ENCODE measurements at places on chromosomes 1 and 21. TPM values are rescaled to one million over a fixed set of nuclear protein-coding genes. Genes with fewer than 3 reads are reported as not detected.

HTR1D gene
- 3.4 TPM for total RNA-seq

TOMM40L gene
- 9.7 TPM for total RNA-seq

TMEM51 gene
- total RNA-seq: 46.2 TPM

MATN1 gene
- not detected for total RNA-seq

RCAN3 gene
- 7.4 TPM for total RNA-seq

DNA sequence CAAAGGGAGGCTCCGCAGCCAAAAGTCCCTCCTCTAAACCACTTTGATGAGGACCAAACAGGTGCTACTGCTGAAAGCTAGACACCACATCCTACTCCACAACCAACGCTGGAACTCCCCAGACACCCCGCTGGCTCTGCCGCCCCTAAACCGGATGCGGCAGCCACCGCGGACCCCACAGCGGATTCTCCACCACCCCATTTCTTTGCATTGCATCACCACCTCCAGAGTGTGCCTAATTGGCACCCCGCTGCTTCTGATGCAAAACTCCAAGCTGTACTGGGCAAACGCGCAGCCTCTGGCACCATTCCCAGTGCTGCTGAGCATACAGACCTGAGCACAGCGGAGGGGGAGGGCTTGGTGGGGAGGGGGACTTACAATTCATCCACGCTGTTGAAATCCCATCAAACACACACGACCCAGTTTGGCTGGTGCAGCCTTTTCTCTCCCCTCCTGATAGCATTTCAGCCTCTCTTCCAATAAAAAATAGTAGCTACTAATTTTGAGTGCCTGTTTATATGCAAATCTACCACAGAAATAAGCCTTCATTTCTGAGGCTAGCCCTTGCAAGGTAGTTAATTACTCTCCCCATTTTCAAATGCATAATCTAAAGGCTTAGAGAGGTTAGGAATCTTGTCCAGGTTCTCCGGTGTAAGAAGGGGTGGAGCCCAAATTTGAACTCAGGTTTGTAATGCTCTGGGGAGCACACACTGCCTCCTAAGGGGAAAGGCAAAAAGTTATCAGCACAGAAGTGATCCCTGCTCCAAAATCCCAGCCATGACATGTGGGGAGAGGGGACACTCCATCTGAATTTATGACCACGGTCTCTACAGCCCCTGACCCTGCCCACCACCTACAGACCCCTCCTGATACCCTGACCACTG, 12.2 kb upstream of the RGS16 start:
- DNase-seq: no peak

DNA sequence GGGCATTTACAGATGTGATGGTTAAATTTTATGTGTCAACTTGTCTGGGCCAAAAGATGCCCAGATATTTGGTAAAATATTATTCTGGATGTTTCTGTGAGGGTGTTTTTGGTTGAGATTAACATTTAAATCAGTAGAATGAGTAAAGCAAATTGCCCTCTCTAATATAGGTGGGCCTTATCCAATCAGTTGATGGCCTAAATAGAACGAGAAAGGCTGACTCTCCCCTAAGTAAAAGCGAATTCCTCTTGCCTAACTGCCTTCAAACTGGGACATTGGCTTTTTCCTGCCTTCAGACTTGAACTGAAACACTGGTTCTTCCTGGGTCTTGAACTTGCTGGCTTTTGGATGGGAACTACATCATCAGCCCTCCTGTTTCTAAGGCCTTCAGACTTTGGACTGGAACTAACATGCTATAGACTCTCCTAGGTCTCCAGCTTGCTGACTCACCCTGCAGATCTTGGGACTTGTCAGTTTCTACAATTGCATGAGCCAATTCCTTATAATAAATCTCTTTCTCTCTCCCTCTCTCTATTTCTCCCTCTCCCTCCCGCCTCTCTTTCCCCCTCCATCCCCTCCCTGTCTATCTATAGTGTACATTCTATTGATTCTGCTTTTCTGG, 10.2 kb upstream of the NAV1 start:
- DNase-seq: no peak

DNA sequence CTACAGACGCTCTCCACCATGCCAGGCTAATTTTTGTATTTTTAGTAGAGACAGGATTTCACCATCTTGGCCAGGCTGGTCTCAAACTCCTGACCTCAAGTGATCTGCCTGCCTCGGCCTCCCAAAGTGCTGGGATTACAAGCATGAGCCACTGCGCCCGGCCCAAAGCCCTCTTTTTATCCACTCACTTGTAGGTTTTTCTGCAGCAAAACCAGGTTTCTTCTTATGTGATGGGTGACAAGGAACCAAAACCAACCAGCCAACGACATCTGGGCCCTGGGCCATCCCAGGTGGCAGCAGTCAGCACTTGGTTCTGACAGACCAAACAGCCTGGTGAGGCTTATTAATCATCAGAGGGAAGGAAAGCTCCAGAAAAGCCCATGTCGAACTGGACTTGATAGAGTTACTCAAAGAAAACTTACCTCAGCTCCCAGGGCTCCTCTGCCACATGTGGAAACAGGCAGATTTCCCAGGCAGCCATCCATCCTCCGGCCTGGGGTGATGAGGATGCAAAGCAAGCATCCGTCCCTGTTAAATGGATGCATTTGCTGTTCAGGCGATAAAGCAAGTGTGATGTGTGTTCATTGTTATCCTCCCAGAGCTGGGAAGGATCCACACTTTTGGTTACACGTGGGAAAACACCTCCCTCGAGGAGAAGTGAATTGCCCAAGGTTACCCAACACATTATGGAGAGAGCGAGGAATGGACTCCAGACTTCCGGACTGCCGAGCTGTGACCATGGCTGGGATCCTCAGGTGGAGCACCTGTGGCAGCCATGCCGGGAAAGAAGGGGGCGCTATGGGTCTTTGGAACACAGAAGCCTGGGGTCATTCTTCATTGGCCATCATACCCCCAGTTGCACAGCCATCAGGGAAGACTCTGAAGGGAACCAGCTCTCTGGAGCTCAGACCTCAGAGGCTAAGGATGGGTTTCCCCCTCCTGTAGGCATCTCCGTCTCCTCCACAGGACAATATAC, 118.8 kb downstream of the HUNK start:
- DNase-seq: no peak

GRCh38 chr1:151372058-151372934, at the start of gene SELENBP1:
Gene SELENBP1 (minus strand): TSS chr1:151372705. CDS start chr1:151372641, 64 bp downstream.
- no peak for DNase-seq

GRCh38 chr1:173301507-173301906, 94.4 kb upstream of the TNFSF4 start:
- no peak for DNase-seq

- DNase-seq: no peak
Measured at GRCh38 chr1:246631426-246631825, 65.2 kb downstream of the CNST start.

Measured in glomerular endothelial cell (primary cell).